CD8-positive, alpha-beta memory T cell (primary cell): ENCODE measurements at places on chromosomes 3 and 15. TPM values are rescaled to one million over a fixed set of nuclear protein-coding genes. Genes with fewer than 3 reads are reported as not detected.

- no peak overlapping the region for H3K27ac ChIP-seq
- no peak for DNase-seq
- no peaks in the 10 kb centered on the region for H3K27me3 ChIP-seq
- H3K36me3 ChIP-seq: no peaks in the 10 kb centered on the region
- no peaks in the 10 kb centered on the region for H3K4me1 ChIP-seq
- no peak overlapping the region for H3K4me3 ChIP-seq
Observed at GRCh38 chr3:138899351-138899991, 47.5 kb downstream of the FOXL2 start.

DNA sequence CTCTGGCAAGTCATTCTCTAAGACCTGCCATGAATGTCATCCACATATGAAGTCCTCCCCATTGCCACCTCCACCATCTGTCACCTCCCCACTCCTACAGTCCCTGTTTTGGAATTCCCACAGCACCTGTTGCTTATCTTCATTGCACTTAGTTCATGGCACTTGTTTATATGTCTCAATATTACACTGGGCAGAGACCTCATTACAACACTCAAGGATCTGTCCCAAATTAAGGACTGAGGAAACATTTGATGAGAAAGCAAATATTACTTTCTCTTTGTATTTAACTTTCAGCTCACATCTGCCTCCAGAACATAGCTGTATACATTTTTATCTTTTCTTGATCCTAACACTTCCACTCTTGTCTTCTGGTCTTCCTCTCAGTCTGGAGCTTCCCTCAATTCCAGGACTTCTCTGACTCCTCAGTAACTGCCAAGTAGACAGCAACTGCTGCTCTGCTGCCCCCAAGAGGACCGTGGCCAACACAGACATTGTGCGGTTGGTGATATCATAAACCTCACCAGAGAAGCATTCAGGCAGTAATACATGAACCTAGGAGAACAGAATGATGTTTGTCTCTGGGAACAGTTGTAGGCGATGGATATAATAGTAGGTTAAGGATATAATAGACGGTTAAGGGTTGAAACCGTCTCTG, 45.0 kb upstream of the FGF12 start:
- H3K27ac ChIP-seq: no peak overlapping the region
- H3K27me3 ChIP-seq: no peaks in the 10 kb centered on the region
- no peak for DNase-seq
- H3K4me3 ChIP-seq: no peak overlapping the region

DNA sequence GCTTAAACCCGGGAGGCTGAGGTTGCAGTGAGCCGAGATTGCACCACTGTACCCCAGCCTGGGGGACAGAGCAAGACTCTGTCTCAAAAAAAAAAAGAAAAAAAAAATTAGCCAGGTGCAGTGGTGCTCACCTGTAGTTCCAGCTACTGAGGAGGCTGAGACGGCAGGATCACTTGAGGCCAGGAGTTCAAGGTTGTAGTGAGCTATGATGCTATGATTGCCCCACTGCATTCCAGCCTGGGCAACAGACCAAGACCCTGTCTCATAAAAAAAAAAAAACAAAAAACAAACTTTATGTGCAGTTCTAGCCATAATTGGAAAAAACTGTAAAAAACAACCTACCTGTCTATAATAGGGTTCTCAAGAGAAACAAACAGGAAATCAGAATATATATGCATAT, 39.9 kb upstream of the IGF2BP2 start:
- no peaks in the 10 kb centered on the region for H3K27me3 ChIP-seq
- H3K4me1 ChIP-seq: no peaks in the 10 kb centered on the region
- H3K27ac ChIP-seq: no peak overlapping the region
- DNase-seq: no peak

DNA sequence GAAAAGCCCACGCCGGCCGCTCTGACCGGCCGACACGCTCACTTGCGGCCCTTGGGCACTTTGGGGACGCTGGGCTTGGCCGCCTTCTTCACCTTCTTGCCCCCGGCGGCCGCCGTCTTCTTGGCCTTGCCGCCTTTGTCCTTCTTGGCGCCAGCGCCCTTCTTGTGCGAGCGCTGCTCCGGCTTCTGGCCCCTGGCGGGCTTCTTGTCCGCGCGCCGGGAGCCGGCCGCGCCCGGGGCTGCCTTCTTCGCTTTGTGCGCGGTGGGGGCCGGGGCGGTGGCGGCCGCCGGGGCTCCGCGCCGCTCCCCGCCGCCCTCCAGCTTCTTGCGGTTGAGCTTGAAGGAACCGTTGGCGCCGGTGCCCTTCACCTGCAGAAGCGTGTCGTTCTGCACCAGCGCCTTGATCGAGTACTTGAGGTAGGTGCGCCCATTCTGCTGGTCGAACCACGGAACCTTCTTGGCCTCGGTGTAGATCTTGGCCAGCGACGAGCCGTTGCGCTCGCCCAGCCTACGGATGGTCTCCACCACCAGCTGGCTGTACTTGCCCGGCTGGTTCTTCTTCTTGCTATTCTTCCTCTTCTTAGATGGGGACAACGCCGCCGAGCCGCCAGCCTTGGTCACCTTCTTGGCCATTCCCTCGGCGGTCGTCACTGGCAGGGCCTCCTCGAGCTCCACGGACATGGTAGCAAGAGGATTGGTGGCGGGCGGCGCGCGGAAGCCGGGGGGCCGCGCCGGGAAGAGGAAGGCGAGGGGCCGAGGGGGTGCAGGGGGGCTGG, 36.7 kb downstream of the HMCES start:
- H3K4me3 ChIP-seq: peak overlapping the region; percentile 83
- DNase-seq: peak; percentile 30
- H3K27me3 ChIP-seq: no peaks in the 10 kb centered on the region
- H3K27ac ChIP-seq: peak overlapping the region; percentile 73
- no peaks in the 10 kb centered on the region for H3K36me3 ChIP-seq

DNA sequence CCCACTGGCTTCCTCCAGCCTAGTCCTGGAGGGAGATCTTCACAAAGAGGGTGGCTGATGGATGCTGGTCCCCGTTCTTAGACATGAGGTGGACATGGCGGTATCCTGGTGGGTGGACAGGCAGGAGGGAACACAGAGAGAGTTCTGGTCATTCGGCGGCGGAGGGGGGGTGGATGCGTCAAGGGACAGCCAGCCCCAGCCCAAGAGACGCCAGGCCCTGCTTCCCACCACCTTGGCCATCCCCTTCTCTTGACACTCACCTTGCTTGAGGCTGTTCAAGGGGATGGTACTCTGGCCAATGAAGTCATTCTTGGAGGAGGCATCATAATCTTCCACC, 17.1 kb downstream of the VILL start:
- no peak for DNase-seq
- no peak overlapping the region for H3K4me3 ChIP-seq
- no peaks in the 10 kb centered on the region for H3K27me3 ChIP-seq

GRCh38 chr3:5011555-5012256, 32.5 kb downstream of the BHLHE40 start:
- H3K36me3 ChIP-seq: no peaks in the 10 kb centered on the region
- H3K4me3 ChIP-seq: no peak overlapping the region
- H3K27ac ChIP-seq: peak overlapping the region; percentile 48
- H3K27me3 ChIP-seq: no peaks in the 10 kb centered on the region

DNA sequence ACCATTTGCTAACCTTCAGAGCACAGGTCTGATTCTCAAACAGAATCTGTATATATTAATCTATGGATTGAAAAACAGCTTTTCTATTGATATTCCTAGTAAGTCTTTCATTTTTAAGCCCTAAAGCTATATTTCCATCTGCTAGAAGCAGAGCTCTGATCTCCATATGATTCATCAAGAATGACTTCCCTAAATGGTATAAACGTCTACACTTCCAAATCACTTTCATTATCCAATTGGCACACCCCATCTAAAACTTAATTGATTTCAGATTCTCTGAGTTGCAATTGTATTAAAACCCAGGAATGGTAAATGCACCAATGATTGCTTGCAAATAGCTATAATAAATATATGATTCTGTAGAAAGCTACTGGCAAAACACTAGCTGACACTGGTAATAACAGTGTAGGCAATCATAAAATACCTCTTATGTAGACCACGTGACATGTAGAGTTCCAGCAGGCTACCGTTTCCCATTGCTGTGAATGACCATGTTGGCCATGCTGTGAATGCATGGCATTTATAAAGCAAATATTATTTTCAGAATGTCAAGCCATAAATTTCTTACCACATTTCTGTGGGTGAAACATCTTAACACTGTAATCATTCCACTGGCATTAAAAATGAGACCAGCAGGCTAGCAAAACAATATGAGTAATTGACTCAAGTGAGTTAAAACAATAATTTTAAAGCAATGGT, 226.0 kb downstream of the ZMAT3 start:
- no peak overlapping the region for H3K27ac ChIP-seq
- H3K36me3 ChIP-seq: no peaks in the 10 kb centered on the region
- no peaks in the 10 kb centered on the region for H3K4me1 ChIP-seq
- no peaks in the 10 kb centered on the region for H3K27me3 ChIP-seq
- H3K4me3 ChIP-seq: no peak overlapping the region

CASR gene
- total RNA-seq: not detected

GRCh38 chr3:76203578-76203977, 418.2 kb upstream of the ZNF717 start:
- H3K36me3 ChIP-seq: no peaks in the 10 kb centered on the region
- H3K4me3 ChIP-seq: no peak overlapping the region
- H3K27me3 ChIP-seq: no peaks in the 10 kb centered on the region
- H3K4me1 ChIP-seq: no peaks in the 10 kb centered on the region
- no peak for DNase-seq

TLNRD1 gene
- 38.6 TPM for total RNA-seq

GRCh38 chr15:62593681-62594399, 428.8 kb upstream of the C2CD4B start:
- DNase-seq: no peak
- no peak overlapping the region for H3K27ac ChIP-seq
- no peak overlapping the region for H3K4me3 ChIP-seq

GRCh38 chr3:32888739-32889138, 62.7 kb upstream of the CCR4 start:
- peaks cover 3% of the 10 kb centered on the region for H3K27me3 ChIP-seq
- DNase-seq: no peak
- H3K4me3 ChIP-seq: no peak overlapping the region
- no peak overlapping the region for H3K27ac ChIP-seq
- H3K36me3 ChIP-seq: no peaks in the 10 kb centered on the region

SLCO2A1 gene
- total RNA-seq: not detected

DNA sequence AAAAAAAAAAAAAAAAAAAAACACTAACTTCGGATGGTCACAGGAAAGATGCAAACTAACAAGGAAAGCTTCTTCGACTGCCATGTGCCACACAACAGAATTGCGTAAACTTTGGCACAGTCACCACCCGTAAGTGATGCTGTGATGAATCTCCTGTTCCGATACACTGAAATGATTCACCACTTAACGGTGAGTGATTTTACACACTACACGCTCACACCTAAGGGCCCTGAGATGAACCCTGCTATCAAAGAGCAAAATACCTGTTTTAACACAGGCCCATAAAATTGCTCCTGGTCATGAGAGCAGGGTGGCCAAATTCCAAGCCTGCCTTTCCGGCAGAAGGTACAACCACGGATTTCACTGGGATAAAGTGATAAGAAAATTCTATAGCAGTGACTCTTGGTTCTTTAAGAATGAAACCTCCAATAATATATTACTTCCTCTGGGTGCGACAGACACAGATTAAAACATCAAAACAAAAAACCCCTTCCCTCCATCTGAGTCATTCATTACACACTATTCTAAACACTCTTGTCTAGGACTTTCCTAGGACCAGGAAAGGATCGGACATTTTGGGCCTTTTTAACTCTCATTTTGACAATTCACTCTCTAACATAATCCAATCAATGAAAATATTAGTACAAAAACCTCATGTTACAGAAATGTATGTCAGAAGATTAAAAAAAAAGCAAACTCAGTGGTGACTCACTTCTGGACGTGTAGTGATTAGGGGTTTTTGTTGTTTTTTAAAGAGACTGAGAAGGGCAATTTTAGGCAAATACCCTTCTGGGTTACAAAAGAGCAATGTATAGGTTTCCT, 28.3 kb downstream of the LRIG1 start:
- peak overlapping the region; percentile 31 for H3K4me3 ChIP-seq
- H3K27ac ChIP-seq: no peak overlapping the region
- H3K4me1 ChIP-seq: peaks cover 23% of the 10 kb centered on the region
- H3K27me3 ChIP-seq: no peaks in the 10 kb centered on the region

DNA sequence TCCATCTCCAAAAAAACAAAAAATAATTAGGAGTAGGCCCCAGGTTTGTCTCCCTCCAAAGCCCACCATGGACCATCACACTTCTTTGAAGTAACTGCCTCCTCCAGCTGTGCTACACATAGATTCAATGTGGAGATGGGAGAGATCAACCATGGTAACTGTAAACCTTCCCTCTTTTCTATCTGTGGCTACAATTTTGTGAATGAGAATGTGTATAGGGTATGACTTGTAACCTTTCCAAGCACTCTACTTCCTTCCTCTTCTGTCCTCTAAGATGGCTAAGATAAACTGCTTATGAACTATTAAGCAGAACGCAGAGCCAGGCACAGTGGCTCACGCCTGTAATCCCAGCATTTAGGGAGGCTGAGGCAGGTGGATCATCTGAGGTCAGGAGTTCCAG, 55.5 kb upstream of the ATP11B start:
- no peaks in the 10 kb centered on the region for H3K27me3 ChIP-seq
- H3K36me3 ChIP-seq: no peaks in the 10 kb centered on the region
- H3K27ac ChIP-seq: no peak overlapping the region
- DNase-seq: no peak
- H3K4me3 ChIP-seq: no peak overlapping the region
- no peaks in the 10 kb centered on the region for H3K4me1 ChIP-seq

USP50 gene
- not detected for total RNA-seq

GRCh38 chr3:62631488-62631887, 243.7 kb downstream of the CADPS start:
- H3K36me3 ChIP-seq: no peaks in the 10 kb centered on the region
- no peak for DNase-seq
- H3K27me3 ChIP-seq: no peaks in the 10 kb centered on the region
- no peaks in the 10 kb centered on the region for H3K4me1 ChIP-seq

- H3K27me3 ChIP-seq: peaks cover 33% of the 10 kb centered on the region
- no peaks in the 10 kb centered on the region for H3K36me3 ChIP-seq
- peaks cover 27% of the 10 kb centered on the region for H3K4me1 ChIP-seq
- H3K4me3 ChIP-seq: no peak overlapping the region
- no peak overlapping the region for H3K27ac ChIP-seq
Observed at GRCh38 chr15:40932156-40932555, 3.0 kb downstream of the DLL4 start.

DNA sequence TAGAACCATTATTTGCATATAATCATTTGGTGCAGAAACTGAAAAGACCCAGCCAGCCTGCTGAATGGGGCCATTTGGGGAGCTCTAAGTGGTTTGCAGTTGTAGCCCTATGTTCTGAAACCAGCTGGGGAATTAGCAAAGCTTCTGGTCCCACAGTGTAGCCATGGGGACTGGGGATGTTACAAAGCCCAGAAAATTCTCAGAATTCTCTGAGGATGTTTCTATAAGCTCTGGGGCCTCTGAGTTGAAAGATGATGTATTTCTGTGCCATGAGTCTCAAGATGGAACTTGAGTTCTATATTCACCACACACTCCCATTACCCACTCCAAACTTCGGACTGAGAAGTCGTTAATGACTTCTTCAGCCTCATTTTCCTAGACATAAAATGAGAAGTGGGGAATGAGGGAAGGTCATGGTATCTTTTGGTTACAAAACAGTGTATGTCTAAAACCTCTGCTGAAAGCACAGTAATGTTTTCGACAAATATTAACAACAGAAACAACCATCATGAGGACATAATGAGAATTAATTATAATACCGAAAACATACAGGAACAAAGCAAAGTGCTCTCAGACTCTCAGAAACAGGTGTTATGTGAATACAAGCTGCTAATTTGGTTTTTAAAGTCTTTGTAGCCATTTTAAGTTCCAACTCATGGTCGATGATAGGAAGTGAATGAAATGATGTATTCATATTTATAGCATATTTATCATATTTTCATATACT, 89.4 kb downstream of the RFTN1 start:
- no peaks in the 10 kb centered on the region for H3K36me3 ChIP-seq
- H3K4me1 ChIP-seq: no peaks in the 10 kb centered on the region
- H3K27me3 ChIP-seq: no peaks in the 10 kb centered on the region
- no peak overlapping the region for H3K4me3 ChIP-seq
- DNase-seq: no peak
